Stimulated activated CD4-positive, alpha-beta T cell treated with anti-CD3 and anti-CD28 coated beads, Interleukin-1b, Interleukin-23, amount 100 ng/mL, for 48 hours (primary cell): ENCODE measurements at places on chromosomes 3 and 15.

- no peak for DNase-seq
Observed at GRCh38 chr3:30372837-30373236, 233.6 kb upstream of the TGFBR2 start.

DNA sequence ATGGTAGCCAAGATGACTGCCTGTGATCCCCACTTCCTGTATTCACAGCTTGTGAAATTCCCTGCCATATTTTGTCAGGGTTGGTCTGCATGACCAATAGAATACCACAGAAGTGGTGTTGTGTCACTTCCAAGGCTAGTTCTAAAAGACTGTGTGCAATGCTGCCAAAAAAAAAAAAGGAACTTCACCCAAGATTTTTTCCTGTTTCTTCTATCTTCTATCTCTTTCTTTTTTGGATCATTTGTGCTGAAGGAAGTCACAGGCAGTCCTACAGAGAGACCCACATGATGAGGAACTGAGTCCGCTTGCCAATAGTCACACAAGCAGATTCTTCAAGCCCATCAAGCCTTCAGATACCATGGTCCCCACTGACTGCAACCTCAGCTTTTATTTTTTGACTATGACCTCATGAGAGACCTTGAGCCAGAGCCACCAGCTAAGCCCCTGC, 18.1 kb upstream of the RAF1 start:
- DNase-seq: no peak

DNA sequence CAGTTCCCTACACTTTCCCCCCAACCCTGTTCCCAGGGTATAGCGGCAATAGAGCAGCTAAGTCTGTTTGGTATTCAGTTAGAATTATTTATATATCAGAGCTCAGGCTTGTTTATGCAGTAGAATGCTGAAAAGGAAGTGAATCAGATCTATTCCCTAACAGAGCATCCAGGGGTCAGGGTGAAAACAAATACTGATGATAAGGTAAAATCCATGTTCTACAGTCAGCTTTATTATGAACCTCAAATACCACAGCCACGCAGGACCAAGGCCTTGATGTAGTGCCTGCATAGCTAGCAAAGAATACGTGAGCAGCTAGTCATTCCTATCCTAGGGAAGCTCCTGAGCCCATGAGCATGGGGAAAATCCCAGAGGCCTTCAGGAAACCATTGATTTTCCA, 229.7 kb upstream of the ICE2 start:
- no peak for DNase-seq

DNA sequence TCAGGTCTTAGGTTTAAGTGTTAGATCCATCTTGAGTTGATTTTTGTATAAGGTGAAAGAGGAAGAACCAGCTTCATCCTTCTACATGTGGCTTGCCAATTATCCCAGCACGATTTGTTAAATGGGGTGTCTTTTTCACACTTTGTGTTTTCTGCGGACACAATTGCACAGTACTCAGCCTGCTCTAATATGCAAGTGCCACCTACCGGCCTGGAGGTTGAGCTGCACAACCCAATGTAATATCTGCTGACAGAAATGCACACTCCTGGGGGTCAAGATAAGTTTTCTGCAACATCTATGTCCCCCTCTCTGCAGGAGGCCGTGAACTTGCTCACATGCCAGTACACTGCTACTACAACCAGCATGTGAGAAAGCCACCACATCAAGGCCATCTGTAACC, 791.9 kb upstream of the ROBO1 start:
- no peak for DNase-seq

GRCh38 chr3:154898916-154899315, 181.2 kb upstream of the MME start:
- DNase-seq: no peak

GRCh38 chr15:39887832-39888231, 32.2 kb downstream of the GPR176 start:
- no peak for DNase-seq

GRCh38 chr15:79089331-79089889, 1.2 kb downstream of the RASGRF1 start:
- no peak for DNase-seq

- peak; percentile 41 for DNase-seq
Observed at GRCh38 chr3:4587061-4587837, 94.1 kb downstream of the ITPR1 start.

DNA sequence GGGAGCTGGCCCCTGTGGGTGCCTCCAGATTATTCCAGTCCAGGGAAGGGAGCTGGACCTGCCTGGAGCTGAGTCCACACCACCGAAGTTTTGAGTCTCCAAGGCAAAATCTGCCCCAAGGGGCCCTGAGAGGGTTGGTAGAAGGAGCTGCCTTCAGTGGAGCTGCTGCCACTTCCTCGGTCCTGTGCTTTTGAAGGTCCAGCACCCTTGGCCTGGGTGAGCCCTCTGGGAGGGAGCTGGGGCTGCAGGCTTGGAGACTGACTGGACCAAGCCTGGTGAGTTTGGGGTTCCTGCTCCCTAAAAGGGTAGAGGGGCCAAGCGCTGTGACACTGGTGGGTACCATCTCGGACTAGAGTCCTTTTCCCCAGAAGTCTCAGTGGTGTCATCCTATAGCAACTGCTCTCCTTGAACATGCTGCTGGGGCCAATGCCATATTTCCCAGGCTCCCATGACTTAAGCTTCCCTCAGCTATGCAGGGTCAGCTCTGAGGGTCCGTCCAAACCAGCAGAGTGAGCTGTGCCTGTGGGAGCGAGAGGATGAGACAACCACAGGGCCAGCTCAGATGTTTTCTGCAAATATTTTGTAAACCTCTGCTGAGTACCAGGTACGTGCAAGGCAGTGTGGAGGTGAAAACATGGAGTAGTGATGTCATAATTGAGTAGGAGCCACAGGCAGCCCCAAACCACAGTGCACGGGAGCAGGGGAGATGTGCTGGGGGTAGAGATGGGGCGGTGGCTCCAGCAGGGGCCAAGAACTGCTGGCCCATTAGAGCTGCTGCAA, 96.0 kb downstream of the ABHD5 start:
- DNase-seq: no peak

GRCh38 chr3:194470615-194471014, 16.2 kb downstream of the ATP13A3 start:
- no peak for DNase-seq

DNA sequence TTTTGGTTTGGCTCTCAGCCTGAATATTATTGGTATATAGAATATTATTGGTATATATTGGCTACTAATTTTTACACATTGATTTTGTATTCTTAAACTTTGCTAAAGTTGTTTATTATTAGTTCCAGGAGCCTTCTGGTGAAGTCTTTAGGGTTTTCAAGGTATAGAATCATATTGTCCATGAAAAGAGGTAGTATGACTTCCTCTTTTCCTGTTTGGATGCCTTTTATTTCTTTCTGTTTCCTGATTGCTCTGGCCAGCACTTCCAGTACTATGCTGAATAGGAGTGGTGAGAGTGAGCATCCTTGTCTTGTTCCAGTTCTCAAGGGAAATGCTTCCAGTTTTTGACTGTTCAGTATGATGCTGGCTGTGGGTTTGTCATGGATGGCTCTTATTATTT, 107.3 kb upstream of the LIPC start:
- DNase-seq: no peak

- no peak for DNase-seq
Observed at GRCh38 chr15:71747128-71748083, 62.9 kb upstream of the NR2E3 start.

DNA sequence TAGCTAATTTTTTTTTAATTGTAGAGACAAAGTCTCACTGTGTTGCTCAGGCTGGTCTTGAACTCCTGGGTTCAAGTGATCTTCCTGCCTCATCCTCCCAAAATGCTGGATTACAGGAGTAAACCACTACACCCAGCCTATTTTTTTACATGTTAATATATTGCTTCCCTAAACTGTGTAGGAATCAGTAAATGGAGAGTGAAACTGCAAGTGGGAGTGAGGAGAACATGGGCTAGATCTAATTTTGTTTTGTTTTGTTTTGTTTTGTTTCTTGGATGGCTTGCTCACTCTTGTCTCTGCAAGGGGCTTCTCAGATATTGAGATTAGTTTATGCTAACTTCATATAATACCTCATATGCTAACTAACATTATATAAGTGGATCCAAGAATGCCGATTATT, 31.5 kb downstream of the PARP15 start:
- no peak for DNase-seq

DNA sequence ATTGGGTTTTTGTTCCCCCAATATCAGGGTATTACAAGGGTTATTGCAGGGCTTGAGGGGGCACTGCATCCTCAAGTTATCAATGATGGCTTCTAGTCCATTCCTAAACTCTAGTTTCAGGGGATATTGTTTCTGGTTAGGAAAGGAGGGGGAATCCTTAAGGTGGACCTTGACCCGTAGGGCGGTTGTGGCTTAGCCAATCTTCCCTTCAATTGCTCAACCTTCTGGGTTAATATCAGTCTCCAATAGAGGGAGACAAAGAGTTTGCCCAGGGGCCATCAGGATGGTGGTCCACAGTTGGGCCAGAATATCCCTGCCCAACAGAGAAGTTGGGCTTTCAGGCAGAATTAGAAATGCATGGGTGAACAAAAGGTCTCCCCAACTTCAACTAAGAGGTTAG, 214.9 kb downstream of the BCHE start:
- DNase-seq: no peak

- DNase-seq: no peak
Observed at GRCh38 chr3:127068871-127069270, 86.0 kb downstream of the PLXNA1 start.

DNA sequence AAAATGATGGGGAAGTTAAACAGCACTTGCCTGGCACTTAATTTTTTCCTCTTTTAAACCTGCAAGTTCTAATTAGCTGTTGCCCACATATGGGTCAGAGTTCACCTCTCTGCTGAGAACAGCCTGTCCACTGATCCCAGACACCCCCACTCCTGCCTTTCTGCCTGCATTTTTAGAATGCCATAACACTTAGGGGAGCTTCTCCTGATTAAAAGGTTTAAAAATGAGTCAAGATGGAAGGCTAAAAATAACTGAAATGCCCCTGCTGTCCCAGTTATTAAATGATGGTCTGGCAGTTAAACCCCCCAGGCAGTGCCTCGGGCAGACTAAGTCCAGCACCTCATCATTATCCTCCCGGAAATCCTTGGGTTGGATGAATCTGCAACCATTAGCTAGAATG, 913.6 kb upstream of the ARPP21 start:
- no peak for DNase-seq

DNA sequence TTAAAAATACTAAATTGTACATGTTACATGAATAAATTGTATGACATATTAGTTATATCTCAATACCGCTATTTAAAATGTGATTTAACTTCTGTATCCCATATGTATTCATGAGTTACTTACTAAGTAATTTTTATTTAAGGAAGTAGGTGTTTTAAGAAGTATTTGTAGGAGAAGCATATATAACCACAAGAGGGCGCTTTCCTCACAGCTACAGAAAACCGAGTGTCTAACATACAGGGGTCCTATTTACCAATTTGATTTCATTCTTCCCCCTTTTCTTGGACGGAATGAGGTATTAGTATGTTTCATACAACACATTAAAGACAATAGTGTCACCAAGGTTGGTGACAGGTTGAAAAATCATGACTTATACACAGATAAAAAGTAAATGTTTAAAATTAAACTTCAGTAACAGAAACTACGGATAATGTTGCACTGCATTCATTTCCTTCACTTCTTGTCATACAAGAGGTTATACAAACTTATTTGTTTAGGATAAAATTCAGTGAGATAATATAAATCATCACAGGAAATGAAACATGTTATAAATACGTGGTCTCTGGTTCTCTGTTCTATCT, 253.6 kb downstream of the MAGI1 start:
- DNase-seq: no peak

GRCh38 chr3:45677033-45677446, 12.2 kb upstream of the SACM1L start:
- peak; percentile 52 for DNase-seq

DNA sequence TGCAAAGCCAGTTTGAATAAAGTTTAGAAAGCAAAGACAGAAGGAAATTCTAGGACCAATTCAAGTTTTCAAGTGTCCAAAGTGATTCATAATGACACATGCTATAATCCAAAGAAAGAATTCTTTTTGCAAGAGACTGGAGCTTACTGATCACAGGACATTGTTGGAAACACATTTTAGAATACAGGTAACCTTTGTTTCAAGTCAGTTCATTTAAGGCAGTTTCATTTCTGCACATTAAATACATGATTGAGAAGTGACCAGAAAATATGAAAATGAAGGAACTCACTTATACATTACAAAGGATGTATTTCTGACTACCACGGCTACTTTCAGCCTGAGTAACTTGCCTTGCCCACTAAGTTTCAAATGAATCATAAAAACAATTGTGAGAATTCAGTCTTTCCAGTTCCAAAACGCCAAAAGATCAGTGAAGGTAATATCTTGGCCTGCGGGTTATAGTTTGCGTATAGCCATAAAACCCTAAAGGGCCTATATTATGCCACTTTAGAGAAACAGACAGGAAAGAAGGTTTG, 48.7 kb downstream of the PRICKLE2 start:
- no peak for DNase-seq

- no peak for DNase-seq
Observed at GRCh38 chr3:40120067-40120692, 189.3 kb upstream of the EIF1B start.

GRCh38 chr3:188905547-188905946, 266.2 kb upstream of the TPRG1 start:
- no peak for DNase-seq

DNA sequence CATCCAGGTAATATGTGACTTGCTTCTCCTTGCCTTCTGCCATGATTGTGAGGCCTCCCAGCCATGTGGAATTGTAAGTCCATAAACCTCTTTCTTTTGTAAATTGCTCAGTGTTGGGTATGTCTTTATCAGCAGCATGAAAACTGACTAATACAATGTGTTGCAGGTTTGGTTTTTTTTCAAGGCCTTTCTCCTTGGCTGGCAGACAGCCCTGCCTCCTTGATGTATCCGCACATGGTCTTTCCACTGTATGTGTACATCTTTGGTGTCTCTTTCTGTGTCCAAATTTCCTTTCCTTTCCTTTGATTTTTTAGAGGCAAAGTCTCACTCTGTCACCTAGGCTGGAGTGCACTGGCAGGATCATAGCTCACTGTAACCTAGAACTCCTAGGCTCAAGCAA, 260.1 kb downstream of the TUSC7 start:
- no peak for DNase-seq

GRCh38 chr3:139307072-139307491, 36.7 kb upstream of the MRPS22 start:
- DNase-seq: no peak

- no peak for DNase-seq
Observed at GRCh38 chr3:73804204-73804603, 179.5 kb upstream of the PDZRN3 start.

DNA sequence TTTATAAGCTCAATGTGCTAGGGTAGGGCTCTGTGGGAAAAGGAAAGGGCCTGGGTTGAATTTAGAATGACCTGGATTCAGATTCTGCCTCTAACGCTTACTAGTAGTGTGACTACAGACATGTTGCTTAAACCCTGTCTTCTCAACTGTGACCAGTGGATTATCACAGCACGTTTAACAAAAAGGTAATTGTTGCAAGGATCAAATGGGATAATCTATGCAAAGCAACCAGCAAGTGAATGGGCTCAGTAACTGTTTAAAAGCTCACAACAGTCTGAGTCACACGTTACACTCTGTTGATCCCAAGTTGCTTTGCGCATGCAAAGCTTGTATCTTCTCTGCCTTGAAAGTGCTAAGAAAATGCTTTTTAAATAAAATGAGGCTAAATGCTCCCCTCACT, 236.5 kb downstream of the IL20RB start:
- DNase-seq: no peak
